ENCODE measurements at places on chromosomes 2 and 18.

DNA sequence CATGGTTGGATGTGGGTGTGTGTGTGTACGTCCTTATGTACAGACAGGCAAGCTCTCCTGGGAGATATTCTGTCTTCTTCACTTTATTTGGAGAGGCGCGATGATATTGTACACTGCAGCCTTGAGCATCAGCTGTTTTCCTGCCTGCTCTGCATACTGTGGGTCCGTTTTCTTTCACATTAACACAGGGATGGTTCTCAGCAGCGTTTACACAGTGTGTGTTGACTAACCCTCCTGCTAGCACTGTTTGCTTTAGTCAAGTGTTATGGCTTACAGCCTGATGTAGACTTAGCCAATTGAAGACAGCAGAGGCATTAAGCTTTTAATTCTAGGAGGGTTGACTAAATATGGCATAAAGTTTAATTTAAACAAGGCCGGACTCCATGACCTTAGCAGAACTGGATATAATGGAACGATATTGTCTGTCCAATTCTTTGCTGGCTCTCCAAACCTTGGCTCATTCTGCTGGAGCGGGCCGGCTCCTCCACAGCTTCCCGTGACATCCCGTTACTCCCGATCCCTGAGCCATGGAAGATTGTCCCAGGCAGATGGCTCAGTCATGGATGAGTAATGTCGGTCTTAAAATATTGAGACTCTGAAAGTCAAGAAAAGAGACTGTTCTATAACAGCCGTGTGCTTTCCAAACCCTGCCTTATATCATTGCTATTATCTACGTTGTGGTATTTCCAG, 134.7 kb downstream of the TPGS2 start:
- DNase-seq: no peak

- no peak for DNase-seq
Measured at GRCh38 chr18:13608791-13609532, 117.4 kb downstream of the FAM210A start.

- DNase-seq: no peak
Measured at GRCh38 chr2:170974304-170974993, 45.4 kb downstream of the GORASP2 start.

- no peak for DNase-seq
Measured at GRCh38 chr2:100242891-100243619, 79.2 kb downstream of the LONRF2 start.

GRCh38 chr2:96832754-96833507, 10.9 kb downstream of the ANKRD23 start:
- DNase-seq: no peak

DNA sequence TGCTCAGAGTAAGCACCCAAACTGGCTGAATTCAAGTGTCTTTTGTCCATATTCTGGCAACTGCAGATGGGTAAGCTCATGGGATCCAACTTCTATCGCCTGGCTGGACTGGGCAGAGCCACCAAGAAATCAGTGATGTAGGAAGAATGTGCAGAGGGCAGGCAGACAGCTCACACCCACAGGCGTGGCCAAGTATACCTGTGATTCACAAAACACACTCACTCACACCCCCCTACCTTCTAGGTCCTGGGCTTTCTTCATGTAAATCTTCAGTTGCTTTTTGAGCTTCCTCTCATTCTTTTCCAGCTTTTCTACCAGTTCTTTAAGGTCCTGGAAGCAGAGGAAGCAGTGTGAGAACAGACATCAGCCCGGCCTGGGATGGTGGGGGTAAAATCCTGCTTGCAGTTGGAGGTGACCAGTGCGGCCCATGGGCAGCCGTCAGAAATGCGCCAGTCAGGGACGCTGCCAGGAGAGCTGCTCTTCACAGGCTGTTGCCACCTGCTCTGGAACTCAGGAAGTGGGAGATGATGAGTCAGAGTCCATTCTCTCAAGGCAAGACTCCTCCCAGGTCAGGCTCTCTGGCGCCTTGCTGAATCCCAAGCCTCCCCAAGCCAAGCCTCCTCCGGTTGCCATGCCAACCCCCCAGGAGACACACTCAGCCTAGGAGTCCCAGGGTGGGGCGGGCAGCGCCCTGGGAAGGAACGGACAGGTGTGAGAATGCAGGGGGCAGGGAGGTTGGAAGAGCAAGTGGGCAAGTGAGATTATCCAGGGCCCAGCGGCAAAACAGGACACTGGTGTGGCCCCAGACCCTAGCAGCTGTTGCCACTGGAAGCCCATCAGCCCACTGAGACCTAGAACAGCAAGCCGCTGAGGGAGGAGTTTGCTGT, 36.2 kb upstream of the ACAA2 start:
- no peak for DNase-seq

- DNase-seq: no peak
Measured at GRCh38 chr2:219228041-219228910, 1.2 kb downstream of the ATG9A start.

- no peak for DNase-seq
Measured at GRCh38 chr2:48059975-48060374, 153.7 kb upstream of the FBXO11 start.

GRCh38 chr18:72819050-72819449, 48.7 kb downstream of the NETO1 start:
- no peak for DNase-seq
